ENCODE measurements at places on chromosomes 12 and 14.

GRCh38 chr12:50609292-50609874 lies 104.6 kb downstream of the DIP2B start:
- DNase-seq: no peak

DNA sequence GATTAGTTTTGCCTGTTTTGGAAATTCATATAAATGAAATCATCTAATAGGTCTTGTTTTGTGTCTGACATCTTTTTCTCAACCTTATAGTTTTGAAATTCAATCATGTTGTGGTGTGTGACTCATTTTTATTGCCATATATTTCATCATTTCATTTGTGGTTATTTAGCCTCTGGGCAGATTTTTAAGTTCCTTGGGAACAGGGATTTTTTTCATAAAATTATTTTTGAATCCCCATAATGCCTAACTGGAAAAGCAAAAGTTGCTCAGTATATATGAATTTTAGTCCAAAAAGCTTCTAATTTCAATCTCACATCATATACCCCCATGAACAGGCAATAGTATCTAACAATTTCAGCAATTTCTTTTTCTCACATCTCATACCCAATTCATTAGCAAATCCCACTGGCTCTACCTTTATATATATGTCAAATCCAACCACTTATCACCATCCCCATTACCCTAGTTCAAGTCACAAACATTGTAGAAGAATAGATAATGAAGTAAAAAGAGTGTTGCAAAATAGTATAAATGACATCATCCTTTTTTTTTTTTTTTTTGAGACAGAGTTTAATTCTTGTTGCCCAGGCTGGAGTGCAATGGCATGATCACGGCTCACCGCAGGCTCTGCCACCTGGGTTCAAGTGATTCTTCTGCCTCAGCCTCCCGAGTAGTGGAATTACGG lies 2.6 kb upstream of the OR6J1 start:
- DNase-seq: no peak

DNA sequence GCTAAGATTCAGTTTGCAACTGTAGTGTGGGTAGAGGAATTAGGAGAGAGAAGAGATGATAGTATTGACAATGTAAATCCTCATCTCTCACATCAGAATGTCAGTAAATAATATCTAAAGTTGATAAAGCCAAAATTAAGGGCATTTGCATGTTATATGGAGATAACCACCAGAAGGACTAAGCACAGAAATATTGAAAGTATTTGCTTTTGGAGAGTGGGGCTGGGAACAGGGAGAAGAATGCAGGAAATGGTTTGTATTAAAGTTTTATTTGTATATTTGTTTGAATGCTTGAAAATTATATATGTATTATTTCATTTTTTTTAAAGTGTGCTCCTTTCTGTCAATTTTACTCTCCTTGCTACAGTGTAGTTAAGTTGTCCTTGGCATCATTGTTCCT lies 491.4 kb downstream of the APAF1 start:
- DNase-seq: no peak

- DNase-seq: no peak
Observed at GRCh38 chr12:16168078-16168477, 109.4 kb downstream of the SLC15A5 start.

DNA sequence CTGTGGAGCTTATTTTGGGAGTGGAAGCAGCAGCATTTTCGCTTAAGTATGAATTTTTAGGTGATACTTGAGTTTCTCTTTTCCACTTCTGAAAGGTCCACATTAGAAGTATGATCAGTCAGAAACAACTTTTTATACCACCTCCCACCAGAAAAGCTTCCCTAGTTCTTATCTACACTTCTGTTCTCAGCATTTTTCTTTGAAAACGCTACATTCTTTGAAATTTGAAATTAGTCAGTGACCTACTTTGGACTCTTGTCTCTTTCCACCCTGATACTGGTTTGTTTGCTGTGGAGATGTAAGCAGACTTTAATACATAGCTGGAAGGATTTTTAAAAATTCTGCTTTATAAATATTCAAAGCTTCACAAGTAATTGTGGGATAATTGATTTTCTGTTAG lies 22.2 kb downstream of the PCBP2 start:
- DNase-seq: no peak

- no peak for DNase-seq
Observed at GRCh38 chr14:104799244-104800014, 1.5 kb upstream of the ZBTB42 start.

DNA sequence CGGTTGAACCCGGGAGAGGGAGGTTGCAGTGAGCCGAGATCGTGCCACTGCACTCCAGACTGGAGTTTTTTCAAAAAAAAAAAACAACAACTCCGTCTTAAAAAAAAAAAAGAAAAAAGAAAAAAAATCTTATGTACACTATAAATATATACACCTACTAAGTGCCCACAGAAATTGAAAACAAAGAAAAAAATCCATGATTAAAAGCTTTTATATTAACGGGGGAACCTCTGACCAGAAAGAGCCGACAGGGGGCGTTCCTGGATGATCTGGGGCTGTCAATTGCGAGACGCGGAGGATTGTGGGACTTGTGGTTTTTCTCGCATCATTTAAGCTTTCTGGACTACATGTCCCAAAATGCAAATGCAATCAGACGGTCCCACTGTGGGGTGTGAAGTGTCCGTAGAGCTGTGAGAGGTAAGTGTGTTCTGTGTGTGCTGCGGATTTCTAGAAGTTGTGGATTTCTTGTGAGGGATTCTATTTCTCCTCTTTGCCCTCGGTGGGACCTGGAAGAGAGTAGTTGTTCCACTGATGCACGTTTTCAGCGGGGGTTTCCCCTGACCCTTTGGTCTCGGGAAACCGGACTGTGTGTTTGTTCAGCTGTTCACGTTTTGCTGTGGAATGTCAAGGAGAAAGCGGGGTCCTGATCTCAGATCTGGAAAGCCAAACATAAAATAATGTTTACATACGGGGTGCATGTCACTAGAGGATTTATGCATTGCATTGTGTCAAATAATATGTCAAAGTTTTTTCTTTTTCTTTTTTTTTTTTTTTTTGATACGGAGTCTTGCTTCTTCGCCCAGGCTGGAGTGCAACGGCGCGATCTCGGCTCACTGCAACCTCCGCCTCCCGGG lies at the start of gene SIRT4:
TSS of gene SIRT4 (plus strand) at position 360 of the 854 bp plus-strand sequence. CDS start 1,241 bp downstream, outside the sequence.
- peak; percentile 70 for DNase-seq
